ENCODE measurements at places on chromosomes 4 and X.

GRCh38 chr4:3865986-3866812 is 100.0 kb downstream of the ADRA2C start:
- DNase-seq: no peak

GRCh38 chr4:7651461-7651921 is 216.8 kb upstream of the PSAPL1 start:
- peak; percentile 68 for DNase-seq

GRCh38 chr4:143736861-143737260 is 36.4 kb upstream of the FREM3 start:
- no peak for DNase-seq

DNA sequence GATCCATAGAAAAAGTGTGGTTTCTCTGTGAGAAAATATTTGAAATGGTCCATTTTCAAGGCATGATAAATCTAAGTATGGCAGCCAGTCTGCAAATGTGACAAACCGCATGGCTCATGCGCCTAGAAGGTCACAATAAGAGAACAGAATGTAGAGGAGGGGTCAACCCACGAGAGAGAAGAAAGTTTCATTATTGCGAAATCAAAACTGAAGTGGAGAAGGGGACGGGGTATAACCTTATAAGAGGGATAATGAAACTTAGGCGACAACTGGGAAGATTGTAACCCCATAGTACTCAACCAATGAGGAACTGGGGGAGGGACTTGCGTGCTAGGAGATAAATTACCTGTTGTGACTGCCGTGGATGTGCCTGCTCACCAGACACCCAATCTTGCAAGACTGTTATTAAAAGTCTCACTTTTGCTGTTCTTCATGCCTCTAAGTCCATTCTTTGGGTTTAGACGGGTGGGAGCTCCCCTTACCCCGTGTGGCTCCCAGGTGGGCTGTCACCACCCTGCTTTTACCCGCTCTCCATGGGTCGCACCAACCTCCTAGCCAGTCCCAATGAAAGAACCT is 21.3 kb upstream of the ZCCHC4 start:
- DNase-seq: no peak

GRCh38 chr4:45453258-45453853 is 670.5 kb downstream of the GABRG1 start:
- DNase-seq: peak; percentile 39

- DNase-seq: no peak
These were observed 206.7 kb downstream of the RASL11B start for GRCh38 chr4:53068755-53069330.

GRCh38 chr4:72931346-72931745 is 138.2 kb downstream of the COX18 start:
- DNase-seq: no peak

- peak; percentile 41 for DNase-seq
These were observed 8.8 kb downstream of the TMEM255A start for GRCh38 chrX:120302434-120302833.

- peak; percentile 79 for DNase-seq
These were observed 46.4 kb downstream of the ACOX3 start for GRCh38 chr4:8394061-8394519.
